KG1 (cell line): ENCODE measurements at places on chromosomes 5 and 9.

- DNase-seq: no peak
Observed at GRCh38 chr9:128689293-128689774, 312 bp downstream of the SET start.

DNA sequence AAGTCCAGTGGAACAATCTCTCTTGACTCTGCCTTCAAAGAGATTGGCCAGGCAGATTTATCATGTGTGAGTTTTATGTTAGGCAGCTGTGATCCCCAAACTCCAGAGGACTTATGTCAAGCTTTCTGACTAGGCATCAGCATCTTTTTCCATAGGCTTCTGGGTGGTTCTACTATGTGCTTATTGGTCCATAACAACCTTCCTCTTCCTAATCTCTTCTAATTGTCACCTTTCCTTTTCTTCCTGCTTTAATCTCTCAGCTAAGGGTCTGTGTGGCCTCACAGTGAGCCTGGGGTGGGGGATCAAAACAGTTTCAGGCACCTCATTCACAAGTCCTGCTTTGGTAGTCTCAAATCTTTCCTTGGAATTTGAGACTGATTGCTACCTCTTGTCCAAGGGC lies 170.9 kb upstream of the CHD1 start:
- DNase-seq: no peak

- no peak for DNase-seq
Observed at GRCh38 chr9:97907632-97908031, 14.7 kb downstream of the TRMO start.

- no peak for DNase-seq
Observed at GRCh38 chr9:109258481-109259302, 62.2 kb downstream of the EPB41L4B start.

DNA sequence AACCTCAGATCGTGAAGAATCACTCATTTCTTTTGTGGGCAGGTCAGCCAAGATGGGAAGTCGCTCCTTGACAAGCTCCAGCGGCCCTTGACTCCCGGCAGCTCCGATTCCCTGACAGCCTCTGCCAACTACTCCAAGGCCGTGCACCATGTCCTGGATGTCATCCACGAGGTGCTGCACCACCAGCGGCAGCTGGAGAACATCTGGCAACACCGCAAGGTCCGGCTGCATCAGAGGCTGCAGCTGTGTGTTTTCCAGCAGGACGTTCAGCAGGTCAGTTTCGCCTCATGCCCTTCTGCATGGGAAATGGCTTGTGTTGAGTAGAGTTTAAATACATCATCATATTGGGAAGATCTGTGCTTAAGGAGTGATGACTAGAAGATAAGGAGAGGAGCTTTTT lies 173.3 kb downstream of the TRIO start:
- DNase-seq: no peak

- no peak for DNase-seq
Observed at GRCh38 chr5:116452774-116453368, 121.8 kb downstream of the SEMA6A start.

DNA sequence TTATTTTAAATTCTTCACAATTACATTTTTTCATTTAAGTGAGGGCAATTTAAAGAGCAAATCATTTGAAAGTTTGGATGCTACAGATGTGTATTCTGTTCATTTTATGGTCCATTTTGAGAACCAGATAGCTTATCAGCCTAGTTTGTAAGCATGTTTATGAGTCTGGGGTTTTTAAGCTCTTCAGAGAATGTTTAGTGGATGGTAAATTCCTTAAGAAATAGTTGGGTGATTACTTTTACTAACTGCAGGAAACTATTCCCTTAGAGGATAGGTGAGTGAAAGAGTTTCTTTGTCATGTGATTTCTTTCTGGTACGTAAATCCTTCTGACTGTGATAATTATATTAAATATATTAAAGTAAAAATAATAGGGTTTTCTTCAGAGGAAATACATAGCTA lies 17.6 kb downstream of the RASGRF2 start:
- DNase-seq: no peak

DNA sequence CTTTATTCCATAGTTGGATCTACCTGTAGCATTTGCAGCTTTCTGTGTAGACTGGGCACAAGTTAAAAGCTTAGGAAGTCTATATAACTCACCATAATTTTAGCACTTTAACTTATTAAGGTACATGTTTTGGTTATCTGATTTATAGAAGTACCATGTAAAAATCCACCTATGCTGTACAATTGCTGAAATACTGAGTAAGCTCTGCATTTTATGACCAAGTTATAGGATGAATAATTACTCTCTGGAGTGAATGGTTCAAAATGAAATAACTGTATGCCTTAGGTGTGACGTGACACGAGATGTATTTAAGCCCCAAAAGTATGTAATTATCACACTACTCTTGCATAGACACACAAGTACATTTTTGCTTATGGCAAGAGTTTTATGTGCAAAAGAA lies 22.1 kb downstream of the ZSWIM6 start:
- no peak for DNase-seq

GRCh38 chr5:141032626-141033025 lies 18.5 kb upstream of the PCDHB1 start:
- DNase-seq: no peak

DNA sequence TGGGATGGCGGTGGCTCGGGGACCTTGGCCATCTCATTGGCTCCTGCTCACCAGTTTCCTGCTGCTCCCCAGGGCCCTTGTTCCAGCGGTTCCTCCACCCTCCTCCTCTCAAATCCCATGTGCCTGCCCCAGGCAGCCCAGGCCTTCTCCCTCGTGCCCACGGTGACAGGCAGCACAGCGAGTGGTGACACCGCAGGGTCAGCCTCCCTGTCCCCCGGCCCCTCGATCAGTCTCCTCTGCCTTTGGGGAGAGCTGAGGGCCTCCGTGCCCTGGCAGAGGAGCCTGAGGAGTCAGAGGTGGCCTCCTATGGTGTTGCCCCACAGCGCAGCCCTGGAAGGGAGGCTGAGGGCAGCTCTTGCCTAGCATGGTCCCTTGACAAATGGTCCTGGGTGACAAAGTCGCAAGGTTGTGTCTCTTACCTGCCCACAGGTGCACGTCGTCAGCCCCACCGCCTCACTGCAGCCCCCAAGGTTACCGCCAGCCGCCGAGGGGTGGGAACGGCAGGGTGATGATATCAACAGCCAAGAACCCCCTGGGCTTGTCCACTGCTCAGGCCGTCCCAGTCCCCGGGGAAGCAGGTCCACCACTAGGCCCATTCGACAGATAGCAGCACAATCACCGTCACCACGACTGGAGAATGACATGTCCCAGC lies 49.8 kb downstream of the NEK6 start:
- DNase-seq: no peak

GRCh38 chr9:128902351-128903078 lies 18.3 kb upstream of the PHYHD1 start:
- peak; percentile 46 for DNase-seq
